Daoy (cell line): ENCODE measurements at places on chromosomes 5 and 9.
A peak's percentile ranks its signal among the peaks of the same experiment; 100 is the strongest.

DNA sequence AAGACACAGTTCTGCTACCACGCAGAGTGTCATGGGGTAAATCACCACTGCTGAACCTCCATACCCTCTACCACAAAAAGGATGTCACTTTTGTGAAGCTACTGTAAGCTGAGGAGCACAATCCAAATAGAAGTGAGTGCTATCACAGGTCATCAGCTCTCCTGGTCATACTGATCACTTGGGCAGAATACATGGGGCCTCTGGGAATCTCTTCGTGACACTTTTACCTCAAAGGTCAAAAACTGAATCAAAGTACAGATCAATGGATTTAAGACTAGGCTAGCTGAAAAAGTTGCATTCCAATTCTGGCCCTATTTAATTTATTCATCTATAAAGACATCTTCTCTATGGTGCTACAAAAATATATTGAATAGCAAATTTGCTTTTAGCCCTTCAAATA, 115.5 kb downstream of the MPDZ start:
- DNase-seq: no peak

GRCh38 chr5:122849771-122850170, 4.4 kb downstream of the SNX24 start:
- DNase-seq: no peak

- DNase-seq: peak; percentile 37
These were observed 60.6 kb downstream of the TMEM174 start for GRCh38 chr5:73233461-73234203.

- DNase-seq: no peak
These were observed 8.0 kb downstream of the EBF1 start for GRCh38 chr5:159091596-159092331.

DNA sequence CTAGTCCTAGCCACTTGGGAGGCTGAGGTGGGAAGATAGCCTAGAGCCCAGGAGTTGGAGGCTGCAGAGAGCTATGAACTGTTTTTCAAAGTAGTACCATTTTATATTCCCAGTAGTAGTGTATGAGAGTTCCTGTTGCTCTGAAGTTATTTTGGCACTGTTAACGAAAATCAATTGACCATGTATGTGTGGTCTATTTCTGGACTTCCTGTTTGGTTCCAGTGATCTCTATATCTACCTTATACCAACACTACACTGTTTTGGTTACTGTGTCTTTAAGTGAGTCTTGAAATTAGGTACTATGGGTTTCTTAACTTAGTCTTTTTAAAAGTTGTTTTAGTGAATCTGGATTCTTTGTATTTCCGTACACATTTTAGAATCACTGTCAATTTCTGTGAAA, 13.6 kb downstream of the SLF1 start:
- no peak for DNase-seq

GRCh38 chr5:170273968-170274710, 23.4 kb downstream of the LCP2 start:
- DNase-seq: no peak

DNA sequence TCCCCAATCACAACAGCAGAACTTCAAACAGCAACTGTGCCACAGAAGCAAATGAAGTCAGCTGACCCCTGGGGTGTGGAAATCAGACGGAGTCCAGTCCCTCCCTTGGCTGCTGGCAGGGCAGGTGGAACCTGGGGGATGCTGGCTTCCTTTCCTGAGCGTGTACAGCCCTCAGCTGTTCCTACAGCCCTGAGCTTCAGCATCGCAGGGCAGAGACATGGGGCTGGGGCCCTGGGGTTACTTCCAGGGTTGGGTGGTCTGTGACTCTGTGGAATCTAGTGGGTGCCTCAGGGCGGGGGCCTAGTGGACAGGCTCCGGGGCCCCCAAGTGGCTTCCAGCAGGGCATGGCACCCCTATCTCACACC, 7.3 kb upstream of the RXRA start:
- DNase-seq: no peak

- no peak for DNase-seq
These were observed 50.6 kb downstream of the DEPDC1B start for GRCh38 chr5:60649288-60649917.

DNA sequence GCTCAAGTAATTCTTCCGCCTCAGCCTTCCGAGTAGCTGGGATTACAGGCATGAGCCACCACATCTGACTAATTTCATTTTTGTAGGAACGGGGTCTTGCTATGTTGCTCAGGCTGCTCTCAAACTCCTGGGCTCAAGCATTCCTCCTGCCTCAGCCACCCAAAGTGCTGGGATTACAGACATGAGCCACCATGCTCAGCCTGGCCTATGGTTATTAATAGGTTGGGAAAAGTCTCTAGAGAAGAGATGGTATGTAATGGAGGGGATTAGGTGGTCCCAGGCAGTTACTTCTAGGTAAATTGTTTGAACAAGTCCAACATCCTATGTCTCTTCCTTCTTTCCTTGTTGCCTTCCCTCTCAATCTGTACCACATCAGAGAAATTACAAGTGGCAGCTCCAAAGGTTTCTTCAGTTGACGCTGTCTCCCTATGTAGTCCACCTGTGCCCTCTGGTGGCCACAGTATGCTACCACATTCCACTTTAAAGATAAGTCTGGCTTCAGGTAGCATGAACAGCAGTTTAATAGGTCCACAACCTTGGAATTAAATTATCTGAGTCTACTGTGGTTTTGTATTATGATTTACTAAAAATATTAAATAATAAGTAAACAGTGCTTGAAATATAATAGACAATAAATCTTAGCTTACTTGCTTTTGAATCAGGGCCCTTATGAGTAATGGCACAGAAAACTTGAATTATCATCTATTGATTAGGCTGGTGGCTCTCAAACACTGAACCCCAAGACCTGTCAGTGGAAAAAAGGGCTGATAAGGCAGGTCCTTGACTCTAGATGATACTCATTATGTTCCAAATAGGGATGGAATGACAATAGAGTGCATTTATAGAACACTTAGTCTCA, 9.7 kb downstream of the TIGD6 start:
- peak; percentile 72 for DNase-seq
